ENCODE measurements at places on chromosomes 12 and 14. TPM values are rescaled to one million over a fixed set of nuclear protein-coding genes. Genes with fewer than 3 reads are reported as not detected.

The CD163L1 gene
- total RNA-seq: 0.83 TPM

The SYNDIG1L gene
- 0.71 TPM for total RNA-seq

The SLC5A8 gene
- 1.0 TPM for total RNA-seq

The KRT86 gene
- 0.14 TPM for total RNA-seq

The MBIP gene
- 25.2 TPM for total RNA-seq

The GUCY2C gene
- 2.1 TPM for total RNA-seq

The TC2N gene
- 42.2 TPM for total RNA-seq

The FOXG1 gene
- total RNA-seq: 1.7 TPM

The TAC3 gene
- 2.9 TPM for total RNA-seq

DNA sequence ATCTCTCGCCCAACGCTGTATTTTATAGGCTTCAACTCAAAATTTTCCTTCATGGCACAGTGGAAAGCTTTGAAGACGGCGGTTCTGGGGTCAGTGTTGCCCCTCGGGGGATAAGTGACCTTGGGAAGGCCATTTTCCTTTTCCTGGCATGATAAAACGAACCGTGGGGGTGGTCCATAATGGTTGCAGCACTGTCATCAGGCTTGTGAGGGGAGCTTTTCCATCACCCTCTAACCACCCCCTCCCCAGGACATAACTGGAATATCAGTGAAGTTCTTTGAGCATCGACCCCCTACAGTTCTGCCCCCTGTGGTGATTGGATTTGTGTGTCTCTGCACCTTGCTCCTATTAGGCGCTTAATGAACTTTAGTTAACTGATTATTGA, 16.0 kb downstream of the FOS start:
- no peak for DNase-seq

DNA sequence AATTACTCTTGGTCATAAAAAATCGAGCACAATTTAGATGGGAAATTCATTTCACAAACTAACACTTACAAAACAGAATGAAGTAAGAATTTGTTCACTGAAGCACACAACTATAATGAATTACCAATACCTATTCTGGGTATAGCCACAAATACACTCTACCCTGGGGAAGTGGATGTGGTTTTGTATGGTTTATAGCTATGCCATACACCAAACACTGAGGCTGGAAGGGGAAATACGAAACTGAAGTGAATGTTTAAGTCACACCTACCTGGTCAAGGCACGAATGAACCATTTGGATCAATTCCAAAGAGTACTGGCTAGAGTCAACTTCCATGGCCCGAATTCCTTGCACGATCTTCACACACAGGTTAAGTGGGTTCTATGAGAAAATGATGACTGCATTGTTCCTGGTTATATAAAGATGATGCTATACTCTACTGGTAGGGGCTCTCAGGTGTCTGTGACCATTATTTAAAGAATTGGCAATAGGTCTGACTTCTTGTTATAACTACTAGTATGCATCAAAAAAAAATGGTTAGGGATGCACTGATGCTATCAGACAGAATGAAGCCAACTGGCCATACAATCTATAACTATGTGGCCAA, 12.8 kb downstream of the NEK9 start:
- no peak for DNase-seq

GRCh38 chr14:104150136-104151025, 12.0 kb downstream of the KIF26A start:
- no peak for DNase-seq

DNA sequence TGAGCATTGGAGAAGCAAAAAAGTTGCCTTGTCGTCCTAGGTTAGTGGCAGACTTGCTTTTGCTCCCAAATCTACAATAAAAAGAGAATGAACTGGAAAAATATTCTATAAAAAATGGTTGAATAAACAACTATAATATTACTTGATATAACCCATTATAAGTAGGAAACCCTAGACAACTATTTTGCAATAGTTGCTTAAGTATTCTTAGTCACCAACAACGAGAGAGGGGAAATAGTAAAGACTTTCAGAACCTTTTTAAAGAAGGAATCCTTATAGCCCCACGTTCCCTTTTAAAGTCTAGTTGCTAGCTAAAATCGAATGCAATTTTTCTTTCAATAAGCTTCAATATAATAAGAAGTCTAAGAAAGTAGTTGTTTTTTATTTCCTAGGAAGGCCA, 17.5 kb downstream of the AQP6 start:
- no peak for DNase-seq

DNA sequence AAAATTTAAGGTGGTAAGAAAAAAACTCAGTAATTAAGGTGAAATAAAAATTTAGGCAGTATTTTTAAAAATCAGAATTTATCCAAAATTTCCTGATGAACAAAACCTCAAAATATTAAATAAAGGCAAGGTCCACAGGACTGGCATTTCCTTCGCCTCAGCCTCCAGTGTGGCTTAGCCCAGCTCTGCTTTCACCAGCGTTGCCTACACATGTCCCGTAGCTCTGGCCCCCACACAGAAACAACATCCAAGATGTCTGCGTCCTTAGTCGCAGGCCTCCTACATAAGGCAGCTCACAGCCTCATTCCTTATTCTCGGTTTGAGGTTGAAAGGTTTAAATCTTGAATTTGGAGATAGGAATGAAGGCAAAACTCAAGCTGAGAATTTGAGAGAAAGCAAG, 274.3 kb downstream of the SYT1 start:
- DNase-seq: no peak

- DNase-seq: no peak
These were observed 51.2 kb upstream of the TMPO start for GRCh38 chr12:98464190-98464589.

GRCh38 chr14:68109132-68109900, 289.7 kb downstream of the RAD51B start:
- DNase-seq: no peak

GRCh38 chr14:84465880-84466279, 1064.1 kb upstream of the FLRT2 start:
- no peak for DNase-seq

DNA sequence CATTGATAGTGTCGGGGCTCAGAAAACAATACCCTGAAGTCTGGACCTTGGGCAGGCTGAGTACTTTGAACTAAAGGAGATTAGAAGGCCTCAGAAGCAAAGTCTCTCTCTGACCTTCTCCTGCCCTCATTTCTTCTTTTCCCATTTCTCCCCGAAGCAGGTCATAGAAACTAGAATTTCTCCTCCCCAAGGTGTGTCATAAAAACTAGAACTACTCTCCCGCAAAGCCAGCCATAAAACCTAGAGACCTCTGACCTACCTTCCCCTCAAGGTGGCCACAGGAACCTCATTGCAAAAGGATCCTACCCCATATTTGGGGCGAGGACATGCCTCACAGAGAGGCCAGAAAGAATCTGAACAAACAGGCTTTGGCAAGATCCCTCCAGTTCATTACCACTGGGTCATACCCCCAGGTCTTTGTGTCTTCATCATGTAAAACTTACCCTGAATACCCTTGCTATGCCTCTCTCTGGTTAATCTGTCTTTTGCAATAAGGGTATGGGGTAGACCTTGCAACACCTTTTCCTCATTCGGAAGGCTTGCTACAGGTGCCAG, 64.7 kb upstream of the ZFP36L1 start:
- DNase-seq: no peak

DNA sequence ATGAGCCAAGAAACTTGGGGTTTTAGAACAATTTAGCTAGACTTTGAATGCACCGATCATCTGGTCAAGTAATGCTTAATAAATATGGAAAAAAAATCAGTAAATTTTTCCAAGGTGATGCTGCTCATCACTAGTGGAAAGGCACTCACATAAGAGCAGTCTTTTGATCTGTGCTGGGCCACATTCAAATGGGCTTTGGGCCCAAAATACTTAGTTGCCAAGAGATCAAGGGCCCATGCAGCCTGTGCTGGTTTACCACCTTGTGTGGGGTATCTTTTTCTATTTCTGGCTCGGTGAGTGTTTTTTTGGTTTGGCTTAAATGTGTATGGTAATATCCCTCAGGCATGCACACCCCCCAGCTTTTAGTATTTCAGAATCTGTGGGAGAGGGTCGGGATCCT, 943.2 kb downstream of the TMTC2 start:
- no peak for DNase-seq

DNA sequence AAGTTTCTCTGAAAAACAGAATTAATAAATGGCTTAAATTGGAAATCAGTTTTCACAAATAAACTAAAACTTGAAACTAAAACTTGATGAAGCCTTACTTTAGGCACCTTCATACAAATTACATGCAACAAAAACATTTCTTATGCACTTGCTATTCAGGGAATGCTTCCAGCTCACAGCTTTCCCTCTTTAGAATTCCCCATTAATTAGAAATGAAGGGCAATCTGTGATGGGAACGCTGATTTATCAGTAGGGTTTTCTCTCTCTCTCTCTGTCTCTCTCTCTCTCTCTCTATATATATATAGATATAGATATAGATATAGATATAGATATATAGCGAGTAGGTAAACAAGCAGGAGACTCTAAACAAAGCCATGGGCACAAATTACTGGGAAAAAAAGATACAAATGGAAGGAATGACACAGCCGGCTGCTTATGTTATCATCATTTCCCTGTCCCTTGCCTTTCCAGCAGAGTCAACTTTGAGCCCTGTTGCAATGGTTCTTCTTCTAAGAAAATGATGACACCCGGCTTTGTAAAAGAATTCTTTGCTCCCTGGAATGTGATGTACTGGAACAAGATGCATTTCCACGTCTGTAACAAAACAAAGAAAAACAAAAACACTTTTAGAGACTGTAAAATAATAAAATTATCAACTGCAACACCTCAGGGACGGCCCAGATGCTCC, 1121.6 kb upstream of the TMEM132C start:
- no peak for DNase-seq
